GM13976 (cell line): ENCODE measurements at places on chromosomes 6 and 20.

DNA sequence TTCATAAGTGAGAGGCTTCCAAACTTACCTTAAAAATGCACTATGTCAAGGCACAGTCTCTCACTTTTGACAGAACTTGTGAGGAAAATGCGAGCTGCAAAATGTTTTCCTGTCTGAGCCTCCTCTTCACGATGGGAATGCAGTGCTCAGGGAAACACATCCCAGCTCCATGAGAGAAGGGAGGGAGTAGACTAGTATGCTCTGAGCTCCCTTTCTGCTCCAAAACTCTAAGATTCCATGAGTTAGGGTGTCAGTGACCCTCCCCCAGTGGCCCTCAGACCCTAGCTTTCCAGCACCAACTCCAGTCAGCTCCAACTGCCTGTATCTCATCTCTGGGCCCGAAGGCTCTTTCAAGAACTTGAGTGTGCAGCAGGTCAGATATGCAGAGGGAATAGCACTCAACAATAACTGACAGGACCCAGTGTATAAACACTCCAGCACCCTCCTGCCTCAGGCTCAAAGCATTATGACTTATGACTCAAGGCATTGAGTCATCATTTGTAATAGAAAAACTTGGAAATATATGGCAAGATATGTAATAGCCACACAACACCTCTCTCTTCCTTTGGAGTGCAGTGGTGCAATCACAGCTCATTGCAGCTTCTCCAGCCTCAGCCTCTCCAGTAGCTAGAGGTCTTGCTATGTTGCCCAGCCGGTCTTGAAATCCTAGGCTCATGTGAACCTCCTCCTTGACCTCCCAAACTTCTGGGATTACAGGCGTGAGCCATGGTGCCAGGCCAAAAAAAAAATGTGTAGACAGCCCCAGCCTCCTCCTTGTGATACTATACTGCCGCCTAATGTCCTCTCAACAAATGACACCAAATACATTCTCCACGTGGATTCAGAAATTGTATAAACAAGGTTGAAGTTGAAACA lies 16.7 kb upstream of the ENTPD6 start:
- peak; percentile 63 for DNase-seq

DNA sequence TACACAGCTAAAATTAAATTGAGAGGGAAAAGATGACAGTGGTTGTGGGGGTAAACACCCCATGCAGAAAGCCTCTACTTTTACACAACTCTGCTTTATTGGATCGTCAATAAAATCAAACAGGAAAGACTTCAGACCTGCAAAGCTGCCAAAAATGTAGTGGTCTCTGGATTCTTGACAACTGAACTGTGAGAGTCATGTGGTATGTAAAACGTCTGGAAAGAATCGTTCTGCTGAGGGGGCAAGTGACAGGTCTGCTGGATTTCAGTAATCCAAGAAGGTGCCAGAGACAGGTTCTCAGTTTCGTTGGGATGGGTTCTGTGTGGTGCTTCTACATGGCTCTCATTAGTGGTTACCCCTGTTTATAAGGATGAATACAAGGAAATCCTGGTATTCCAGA lies 63.3 kb downstream of the TSPYL4 start:
- no peak for DNase-seq

GRCh38 chr6:134420614-134421181 lies 102.8 kb upstream of the SGK1 start:
- DNase-seq, result no peak

DNA sequence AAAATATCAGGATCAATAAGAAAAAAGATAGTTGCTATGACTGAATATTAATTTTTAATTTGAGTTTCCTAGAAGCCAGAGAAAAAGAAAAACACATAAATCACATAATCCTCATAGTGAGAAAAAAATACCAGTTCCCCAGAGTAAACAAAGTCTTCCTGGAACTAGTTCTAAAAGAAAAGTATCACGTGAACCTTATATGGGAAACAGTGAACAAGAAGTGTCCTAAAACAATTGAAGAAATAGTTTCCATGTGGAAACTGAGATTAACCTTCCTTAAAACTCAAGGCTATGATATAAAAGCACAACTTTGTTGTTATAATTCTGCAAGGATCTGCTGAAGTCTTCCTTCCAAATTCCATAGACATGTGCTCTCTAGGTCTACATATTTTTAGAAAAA lies 50.6 kb downstream of the RCAN2 start:
- no peak for DNase-seq

- no peak for DNase-seq
These were observed 143.7 kb downstream of the DLL1 start for GRCh38 chr6:170147056-170147787.

GRCh38 chr20:34171640-34172039 lies 59.6 kb upstream of the EIF2S2 start:
- DNase-seq, result no peak

- DNase-seq, result no peak
These were observed 49.2 kb downstream of the MYH7B start for GRCh38 chr20:35004749-35005462.

DNA sequence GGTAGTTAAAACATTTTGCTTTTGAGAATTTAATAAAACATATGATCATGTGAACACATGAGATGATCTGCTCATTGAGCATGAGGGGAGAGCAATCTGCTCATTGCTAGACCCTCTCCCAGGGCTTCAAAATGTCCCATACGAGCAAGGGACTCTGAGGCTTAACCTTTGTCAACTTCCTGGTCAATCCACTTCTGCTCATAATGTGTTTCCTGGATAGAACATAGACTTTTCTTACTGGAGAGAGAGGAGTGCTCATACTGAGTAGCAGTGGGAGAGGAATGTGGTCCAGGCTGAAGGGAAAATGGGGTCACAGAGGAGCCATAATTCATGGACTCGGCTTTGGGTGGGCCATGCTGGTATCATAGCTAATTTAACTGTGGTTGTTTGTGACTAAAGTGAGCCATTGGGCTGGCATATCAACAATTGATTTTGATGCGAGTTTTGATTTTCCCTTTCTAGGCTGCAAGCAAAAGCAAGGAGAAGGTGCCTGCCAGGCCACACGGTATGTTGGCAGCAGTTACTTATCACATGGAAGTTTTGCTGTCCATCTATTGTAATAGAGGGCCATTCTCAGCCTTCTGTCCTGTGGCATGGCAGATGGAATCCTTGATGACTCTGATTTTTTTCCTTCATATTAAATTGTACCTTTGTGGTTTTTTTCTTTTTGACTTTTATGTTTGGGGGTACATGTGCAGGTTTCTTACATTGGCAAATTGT lies 20.8 kb upstream of the ADGRF4 start:
- no peak for DNase-seq

DNA sequence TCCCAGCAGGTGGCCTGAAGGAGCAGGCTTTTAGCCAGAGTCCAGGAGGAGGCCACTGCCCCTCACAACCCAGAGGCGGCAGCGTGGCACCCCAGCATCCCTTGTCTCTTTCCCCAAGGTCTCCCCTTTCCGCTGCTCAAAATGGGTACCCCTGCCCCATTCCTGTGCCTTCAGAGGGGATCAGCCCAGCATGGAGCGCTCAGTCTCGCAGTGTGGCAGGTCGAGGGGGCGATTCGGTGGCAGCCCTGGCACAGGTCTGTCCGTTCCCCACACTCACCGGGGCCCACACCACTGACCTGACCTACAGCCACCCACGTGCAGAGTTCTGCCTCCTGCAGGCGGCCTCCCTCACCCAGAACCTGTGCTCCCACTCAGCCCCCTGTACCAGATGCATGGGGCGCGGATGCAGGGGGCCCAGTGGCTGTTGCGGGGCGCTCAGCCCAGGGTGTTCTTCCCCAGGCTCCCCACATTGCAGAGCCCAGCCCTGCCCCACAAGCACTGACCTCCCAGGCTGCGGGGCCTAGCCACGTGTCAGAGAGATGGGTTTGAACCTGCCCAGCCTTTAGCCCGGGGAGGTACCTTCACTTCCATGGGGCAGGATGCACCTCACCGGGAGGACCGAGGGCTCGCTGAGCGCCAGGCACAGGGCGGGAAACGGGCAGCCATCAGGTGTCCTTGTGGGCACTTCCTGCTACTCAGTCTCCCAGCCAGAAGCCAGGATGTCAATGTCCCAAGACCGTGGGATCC lies 41.8 kb downstream of the DSTN start:
- DNase-seq, result peak; percentile 37

DNA sequence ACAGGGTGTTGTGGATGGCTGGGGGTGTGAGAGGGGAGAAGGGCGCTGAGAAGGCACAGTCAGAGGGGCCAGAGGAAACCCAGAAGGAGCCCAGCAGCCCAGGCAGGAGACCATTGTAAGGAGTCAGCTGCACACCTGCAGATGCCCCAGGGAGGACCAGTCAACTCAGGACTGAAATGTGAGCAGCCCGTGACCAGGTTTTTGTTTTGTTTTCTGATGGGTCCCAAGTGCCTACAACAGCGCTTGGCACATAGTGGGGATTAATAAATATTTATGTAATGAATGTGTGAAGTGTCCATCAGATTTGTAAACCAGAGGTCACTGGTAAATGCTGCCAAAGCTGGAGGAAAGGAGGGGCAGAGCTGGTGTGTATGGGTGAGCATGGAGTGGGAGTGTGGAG lies 30.2 kb downstream of the TRAM2 start:
- DNase-seq, result peak; percentile 50

- no peak for DNase-seq
These were observed 146.3 kb upstream of the GJE1 start for GRCh38 chr6:141986457-141986856.

DNA sequence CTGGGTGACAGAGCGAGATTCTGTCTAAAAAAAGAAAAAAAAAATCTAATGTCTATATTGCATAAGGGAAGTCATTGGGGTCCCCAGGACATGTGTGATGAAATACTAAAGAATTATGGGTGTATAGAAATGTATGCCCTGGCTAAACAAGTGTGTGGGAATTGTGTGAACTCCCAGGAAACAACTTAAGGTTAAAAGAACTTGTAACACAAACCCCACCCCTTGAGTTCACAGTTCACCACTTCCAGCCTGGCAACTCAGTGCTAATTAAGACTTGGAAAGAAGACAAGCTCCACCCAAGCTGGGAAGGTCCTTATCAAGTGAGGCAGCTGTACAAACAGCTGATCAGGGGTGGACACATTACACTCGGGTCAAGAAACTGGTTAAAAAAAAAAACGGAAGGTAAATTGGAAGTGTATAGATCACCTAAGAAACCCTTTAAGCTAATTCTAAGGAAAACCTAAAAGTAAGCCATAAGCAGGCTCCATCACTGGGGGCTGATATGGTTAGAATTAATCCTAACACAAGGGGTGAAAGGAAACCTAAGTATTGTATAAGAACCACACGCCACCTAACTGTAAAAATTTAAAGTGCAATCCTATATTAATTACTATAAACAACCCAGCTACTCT lies 25.2 kb downstream of the HLA-A start:
- DNase-seq, result no peak

DNA sequence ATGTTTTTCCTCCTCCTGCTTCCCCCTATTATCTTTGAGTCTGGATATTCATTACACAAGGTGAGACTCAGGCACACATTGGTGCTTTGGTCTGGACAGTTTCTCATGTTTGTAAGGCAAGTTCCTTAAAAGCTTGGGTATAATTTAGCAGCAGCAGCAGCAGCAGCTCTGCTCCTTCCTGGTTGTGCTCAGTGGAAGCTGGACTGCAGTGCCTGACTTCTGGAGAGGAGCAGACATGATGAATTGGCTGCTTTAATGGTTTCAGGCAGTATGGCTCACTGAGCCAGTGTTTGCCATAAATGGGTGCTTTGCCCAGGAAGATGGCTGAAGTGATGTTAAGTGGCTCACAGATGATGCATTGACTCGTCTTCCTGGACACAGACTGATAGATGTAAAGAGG lies 32.4 kb downstream of the SLC9A8 start:
- no peak for DNase-seq

DNA sequence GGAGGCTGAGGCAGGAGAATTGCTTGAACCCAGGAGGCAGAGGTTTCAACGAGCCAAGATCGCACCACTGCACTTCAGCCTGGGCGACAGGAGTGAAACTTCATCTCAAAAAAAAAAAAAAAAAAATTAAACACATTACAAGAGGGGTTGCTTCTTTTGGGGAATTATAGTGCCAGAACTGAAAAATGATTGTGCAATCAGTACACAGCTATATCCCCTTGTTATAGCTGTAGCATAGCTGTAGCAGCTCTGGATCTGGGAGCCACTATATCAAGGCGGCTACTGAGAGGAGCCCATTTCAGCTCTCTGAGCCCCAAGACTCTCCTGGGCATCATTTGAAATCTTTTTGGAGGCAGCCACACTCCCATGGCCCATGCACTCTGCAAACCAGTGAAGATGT lies 334.3 kb downstream of the TFAP2A start:
- no peak for DNase-seq

DNA sequence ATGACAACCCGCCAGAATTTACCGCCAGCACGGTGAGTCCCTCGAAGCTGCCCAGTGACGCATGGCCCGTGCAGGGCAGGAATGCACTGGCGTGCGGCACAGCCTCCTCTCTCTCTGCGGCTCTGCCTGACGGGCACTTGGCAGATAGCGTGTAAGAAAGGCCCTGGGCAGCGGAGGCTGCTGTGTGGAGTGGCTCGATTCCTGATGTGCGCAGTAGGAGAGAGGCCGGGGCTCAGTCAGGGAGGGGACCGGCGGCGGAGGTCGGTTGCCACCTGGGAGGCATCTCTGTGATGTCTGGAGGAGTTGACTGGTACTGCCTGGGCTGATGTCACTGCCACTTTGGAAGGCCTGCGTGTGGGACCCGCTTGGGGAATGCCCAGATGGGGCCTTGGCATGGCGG lies 170.7 kb downstream of the TAF4 start:
- no peak for DNase-seq

DNA sequence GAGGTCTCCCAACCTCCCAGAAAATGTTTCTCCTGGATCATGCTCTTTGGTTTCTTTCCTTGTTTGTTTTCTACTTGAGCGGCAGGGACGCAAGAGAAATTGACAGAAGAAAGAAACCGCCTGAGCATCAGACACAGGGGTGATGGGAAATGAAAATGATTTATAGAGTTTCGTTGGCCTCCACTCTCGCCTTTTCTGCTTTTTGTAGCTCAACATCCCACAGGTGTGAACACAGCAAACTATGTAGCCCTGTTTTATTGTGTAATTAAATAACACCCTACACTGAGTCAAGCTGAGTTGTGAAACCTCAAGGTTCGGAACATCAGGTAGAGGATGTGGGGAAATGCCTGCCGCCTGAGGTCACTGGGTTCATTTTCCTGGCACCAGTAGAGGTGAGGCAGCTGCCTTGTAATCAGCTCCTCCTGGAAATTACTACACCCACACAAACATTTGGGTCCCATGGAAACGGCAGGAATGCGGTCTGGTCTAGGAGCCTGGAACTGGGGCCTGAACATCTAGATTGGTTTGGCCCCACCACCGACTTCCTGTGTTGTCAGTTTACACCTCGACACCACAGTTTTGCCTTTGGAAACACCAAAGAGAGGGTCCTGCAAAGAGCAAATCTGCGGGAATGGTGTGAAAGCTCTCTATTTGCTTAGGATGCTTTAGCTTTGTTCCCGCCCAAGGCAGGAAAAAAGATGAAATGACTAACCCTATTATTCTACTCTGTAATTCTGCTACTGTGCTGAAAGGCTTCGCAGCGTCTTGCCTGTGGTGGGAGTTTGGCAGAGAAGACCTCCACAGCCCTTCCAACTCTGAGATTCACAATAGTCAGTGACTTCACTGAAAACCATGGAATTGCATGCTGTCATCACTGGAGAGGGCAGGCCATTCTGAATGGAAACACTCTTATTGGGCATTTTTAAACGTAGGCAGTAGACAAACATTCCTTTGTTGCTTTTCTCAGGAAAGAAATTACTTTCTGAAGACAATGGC lies 53.0 kb downstream of the ADAT2 start:
- DNase-seq, result no peak

GRCh38 chr6:109139109-109139508 lies 43.8 kb downstream of the CEP57L1 start:
- DNase-seq, result no peak
